ENCODE measurements at places on chromosomes 6 and 20.

- DNase-seq, result no peak
These were observed 11.4 kb upstream of the RCAN2 start for GRCh38 chr6:46502486-46503119.

- no peak for DNase-seq
These were observed 45.1 kb downstream of the MTHFD1L start for GRCh38 chr6:150910561-150910960.

DNA sequence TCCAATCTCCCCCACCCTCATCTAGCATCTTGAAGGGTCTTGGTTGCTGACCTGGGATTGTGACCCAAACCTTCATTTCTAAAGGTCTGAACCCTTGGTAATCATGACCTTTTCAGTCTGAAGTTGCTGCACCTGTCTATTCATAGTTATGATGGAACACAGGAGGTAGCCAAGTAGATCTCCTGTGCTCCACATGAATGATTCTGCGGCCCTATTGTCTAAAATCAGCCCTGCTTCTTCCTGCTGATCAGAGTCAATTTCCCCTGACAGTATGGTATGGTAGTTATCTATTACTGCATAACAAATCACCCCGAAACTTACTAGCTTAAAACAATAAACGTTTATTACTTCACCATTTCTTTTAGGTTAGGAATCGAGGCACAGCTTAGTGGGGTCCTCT, 9.0 kb downstream of the OR2B6 start:
- no peak for DNase-seq

- no peak for DNase-seq
These were observed 48.4 kb upstream of the CDYL start for GRCh38 chr6:4727671-4728435.

- DNase-seq, result no peak
These were observed 751.5 kb downstream of the EPHA7 start for GRCh38 chr6:92667843-92668242.

GRCh38 chr20:32479012-32479411, 106.1 kb downstream of the NOL4L start:
- DNase-seq, result no peak

- no peak for DNase-seq
These were observed 104.5 kb upstream of the PHACTR3 start for GRCh38 chr20:59499863-59500262.

DNA sequence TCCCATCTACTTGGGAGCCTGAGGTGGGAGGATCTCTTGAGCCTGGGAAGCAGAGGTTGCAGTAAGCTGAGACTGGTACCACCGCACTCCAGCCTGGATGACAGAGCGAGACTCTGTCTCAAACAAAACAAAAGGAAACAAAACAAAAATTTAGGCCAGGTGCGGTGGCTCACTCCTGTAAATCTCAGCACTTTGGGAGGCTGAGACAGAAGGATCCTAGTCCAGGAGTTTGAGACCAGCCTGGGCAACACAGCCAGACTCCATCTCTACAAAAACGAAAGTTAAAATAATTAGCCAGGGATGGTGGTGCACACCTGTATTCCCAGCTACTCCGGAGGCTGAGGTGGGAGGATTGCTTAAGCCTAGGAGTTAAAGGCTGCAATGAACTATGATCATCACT, 183.2 kb upstream of the ZNF217 start:
- DNase-seq, result no peak

- DNase-seq, result no peak
These were observed 248.3 kb downstream of the GRM1 start for GRCh38 chr6:146277142-146277541.

- no peak for DNase-seq
These were observed 107.4 kb downstream of the LAMA2 start for GRCh38 chr6:128990360-128990759.

GRCh38 chr20:1993986-1994385, at the start of gene PDYN:
PDYN (minus strand) TSS chr20:1994058; CDS start chr20:1983084, 10,974 bp downstream.
- DNase-seq, result no peak

- DNase-seq, result peak; percentile 31
These were observed 3.8 kb downstream of the MTCL3 start for GRCh38 chr6:127515234-127515793.

DNA sequence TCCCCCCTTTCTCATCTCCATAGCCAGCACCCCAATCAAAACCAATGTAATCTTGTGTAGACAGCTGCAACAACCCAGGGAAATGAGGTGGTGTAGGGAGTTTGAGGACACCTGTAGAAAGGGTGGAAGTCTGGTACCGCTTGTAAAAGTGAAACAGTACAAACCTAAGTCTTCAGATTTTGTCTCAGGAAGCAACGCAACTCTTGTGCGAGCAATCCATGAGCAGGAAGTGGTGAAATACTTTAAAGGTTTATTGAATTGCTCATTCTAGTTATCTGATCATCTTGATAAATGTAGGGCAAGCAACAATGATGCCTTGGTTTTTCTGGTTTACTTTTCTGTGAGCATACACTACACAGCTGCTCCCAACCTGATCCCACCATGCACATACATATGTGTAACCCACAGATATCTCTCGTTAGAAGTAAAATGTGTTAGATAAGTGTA, 71.1 kb upstream of the THEMIS start:
- no peak for DNase-seq
